ENCODE measurements at places on chromosomes 3 and 15. TPM values are rescaled to one million over a fixed set of nuclear protein-coding genes. Genes with fewer than 3 reads are reported as not detected.

- DNase-seq: no peak
These were observed 260.7 kb downstream of the PLOD2 start for GRCh38 chr3:145900056-145900829.

Gene SOX14
- total RNA-seq: not detected

Gene AGBL1
- not detected for total RNA-seq

Gene ABCC5
- total RNA-seq: 69.2 TPM

DNA sequence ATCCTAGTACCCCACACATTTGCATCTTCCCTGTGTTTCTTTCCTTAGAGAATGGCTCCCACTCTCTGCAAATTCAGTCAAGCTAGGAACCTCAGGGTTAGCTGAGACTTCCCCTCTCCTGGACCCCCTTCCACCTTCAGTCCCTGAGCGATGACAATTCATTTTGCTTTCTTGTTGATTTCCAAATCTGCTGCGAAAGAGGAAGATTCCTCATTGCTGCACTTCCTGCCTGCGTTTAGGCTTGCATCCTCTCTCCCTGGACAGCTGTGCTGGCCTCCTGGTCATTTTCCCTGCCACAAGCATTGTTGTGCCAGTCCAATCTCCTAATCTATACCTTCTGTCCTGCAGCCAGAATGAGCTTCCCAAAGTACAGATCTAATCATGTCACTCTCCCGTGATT lies 12.3 kb upstream of the DGKG start:
- no peak for DNase-seq

DNA sequence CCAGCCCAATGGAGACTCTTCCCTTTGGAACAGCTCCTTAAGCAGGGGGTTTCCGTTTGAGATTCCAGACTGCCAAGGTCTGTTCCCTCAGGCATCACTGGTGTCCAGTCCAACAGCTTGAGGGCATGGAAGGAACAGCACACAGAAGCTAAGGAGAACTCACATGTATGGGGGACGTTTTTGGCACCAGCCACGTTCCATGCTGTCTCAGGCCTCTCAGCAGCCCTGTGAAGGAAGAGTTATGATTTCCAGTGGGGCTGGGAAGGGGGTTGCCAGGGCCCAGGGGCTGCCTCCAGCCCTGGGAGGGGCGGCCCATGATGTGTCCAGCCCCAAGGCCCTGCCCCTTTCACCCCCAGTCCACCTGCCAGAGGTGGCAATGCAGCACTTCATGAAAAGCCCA lies 7.5 kb upstream of the RHO start:
- no peak for DNase-seq

Gene EPHA3
- 8.1 TPM for total RNA-seq

Gene RNU5B-1
- total RNA-seq: 44.0 TPM

Gene RARRES1
- 117 TPM for total RNA-seq

GRCh38 chr3:185823078-185824044 lies 1.5 kb downstream of the IGF2BP2 start:
- DNase-seq: peak; percentile 51

DNA sequence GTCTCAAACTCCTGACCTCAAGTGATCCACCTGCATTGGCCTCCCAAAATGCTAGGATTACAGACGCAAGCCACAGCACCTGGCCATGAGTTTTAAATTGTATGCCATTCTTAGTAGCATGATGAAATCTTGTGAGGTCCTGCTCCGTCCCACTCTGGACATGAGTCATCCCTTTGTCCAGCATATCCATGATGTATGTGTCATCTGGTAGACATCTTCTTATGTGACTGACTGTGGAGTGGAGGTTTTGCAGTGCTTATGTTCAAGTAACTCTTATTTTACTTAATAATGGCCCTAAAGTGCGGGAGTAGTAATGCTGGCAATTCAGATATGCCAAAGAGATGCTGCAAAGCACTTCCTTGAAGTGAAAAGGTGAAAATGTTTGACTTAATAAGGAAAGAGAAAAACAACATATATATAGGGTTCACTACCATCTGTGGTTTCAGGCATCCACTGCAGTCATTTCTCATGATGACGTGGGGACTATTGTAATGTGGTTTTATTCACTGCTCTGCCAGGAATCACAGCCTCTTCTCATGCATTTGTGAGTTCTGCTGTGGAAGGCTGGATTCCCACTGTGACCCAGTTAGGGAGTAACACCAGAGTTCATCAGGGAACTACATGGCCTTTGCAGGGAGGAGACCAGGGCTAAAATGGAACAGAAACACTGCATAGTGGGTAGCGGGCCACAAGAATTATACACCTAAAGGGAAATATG lies 204.6 kb upstream of the STRIT1 start:
- no peak for DNase-seq

Gene MFAP1
- 17.8 TPM for total RNA-seq

Gene PLA2G4E
- 0.16 TPM for total RNA-seq

DNA sequence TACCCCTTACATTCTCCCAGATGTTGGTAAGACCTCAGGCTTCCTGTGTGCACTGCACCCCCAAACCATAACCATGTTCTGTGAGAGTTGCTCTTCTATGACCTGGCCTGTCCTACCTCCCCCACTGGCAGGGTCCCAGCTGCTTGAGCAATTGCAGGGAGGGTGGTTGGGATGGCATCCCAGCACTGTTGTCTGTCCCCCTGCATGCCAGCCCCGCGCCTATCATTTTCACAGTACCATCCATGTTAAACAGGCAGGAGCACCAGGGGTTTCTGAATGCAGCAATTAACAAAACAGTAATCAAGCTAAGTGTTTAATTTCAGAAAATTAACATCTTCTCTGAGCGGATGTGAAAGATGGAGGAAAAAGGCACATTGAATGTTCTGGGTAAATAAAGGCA lies 345.5 kb downstream of the EPHB1 start:
- DNase-seq: no peak

Gene PLAAT1
- 5.9 TPM for total RNA-seq

Gene GYG1
- total RNA-seq: 125 TPM

- DNase-seq: no peak
These were observed 20.5 kb downstream of the TRPM1 start for GRCh38 chr15:31081056-31081455.

DNA sequence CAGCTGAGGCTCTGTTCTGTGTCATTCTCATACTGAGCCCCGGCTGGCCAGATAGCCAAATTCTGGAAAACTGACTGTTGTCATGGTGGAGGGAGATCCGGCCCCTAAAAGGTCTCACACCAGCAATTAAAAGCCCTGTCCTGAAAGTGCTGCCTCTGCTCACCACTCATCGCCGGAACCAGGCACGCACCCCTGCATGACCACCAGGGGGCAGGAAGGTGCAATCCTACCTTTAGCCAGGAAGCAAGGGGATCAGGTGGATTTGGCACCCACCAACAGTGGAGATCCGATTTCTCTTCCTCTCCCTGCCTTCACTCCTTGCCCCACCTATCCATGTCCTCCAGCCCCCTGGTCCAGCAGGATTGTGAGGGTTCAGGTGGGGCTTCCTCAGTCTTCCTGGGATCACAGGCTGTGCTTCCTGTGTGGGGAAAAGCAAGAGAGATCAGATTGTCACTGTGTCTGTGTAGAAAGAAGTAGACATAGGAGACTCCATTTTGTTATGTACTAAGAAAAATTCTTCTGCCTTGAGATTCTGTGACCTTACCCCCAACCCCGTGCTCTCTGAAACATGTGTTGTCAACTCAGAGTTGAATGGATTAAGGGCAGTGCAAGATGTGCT lies 16.1 kb upstream of the CACNA2D2 start:
- peak; percentile 54 for DNase-seq

- DNase-seq: no peak
These were observed 69.8 kb upstream of the BFSP2 start for GRCh38 chr3:133330065-133330464.

DNA sequence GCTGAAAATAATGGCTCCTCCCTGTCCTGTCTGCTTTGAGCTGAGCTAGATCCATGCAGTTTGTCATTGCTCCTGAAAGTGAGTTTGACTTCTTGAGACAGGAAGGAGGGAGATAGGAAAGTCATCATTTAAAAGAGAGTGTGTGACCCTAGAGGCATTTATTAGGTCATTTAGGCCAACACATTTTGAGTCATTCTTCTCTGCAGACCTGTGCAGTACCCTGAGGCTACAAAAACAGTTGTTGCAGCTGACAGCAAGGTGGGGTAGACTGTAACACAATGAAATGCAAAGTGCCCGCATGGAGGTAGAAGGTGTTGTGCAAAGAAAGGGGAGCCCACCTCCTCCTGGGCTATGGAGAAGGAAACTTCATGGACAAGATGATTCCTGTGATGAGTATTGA lies 102.8 kb upstream of the PFN2 start:
- DNase-seq: no peak

GRCh38 chr15:96495386-96495785 lies 164.9 kb downstream of the NR2F2 start:
- no peak for DNase-seq

Gene MORC1
- not detected for total RNA-seq

GRCh38 chr3:129576514-129577352 lies 29.7 kb downstream of the PLXND1 start:
- DNase-seq: no peak

- DNase-seq: no peak
These were observed 597.9 kb upstream of the TBL1XR1 start for GRCh38 chr3:177795216-177795615.

Data from left cardiac atrium (tissue), 4 donors.